ENCODE measurements at places on chromosomes 12 and 14. TPM values are rescaled to one million over a fixed set of nuclear protein-coding genes. Genes with fewer than 3 reads are reported as not detected.

DNA sequence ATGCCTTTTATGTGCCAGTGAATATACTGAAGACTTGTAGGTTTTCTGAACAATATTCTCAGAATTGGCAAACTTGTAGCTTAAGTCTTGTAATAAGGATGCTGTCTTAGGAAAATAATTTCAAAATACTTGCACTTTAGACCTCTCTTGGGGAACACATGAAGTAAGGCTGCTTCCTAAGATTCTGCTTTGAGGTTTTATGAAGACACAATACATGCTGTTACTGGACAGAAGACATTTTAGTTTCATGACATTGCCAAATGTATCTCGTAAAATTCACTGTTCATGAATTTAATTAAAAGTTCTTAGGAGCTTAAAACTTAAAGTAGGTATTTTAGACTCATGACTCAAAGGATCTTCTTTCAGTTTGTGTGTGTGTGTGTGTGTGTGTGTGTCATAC lies 80.7 kb downstream of the RAD51B start:
- no peaks in the 10 kb centered on the region for H3K27me3 ChIP-seq
- no peaks in the 10 kb centered on the region for H3K36me3 ChIP-seq
- H3K27ac ChIP-seq = no peak overlapping the region
- no peak for DNase-seq
- no peaks in the 10 kb centered on the region for H3K4me1 ChIP-seq

DNA sequence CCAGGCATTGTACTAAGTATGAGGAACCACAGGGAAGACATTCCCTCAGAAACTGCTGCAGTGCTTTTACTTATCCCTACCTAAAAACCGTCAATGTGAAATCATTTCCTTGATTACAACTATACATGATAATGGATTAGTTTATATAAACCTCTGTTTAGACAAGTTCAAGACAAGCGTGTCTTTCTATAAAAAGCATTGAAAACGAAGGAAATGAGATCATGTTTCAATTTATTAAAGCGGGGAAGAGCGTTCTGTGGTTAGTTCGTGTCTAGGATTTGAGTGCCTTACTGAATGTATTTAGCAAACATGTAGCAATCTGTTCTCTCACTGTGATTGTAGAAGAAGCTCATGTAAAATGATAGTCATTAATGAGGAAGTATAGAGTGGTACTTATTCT lies 37.5 kb downstream of the GALC start:
- DNase-seq = no peak
- no peak overlapping the region for H3K4me3 ChIP-seq
- H3K27me3 ChIP-seq = no peaks in the 10 kb centered on the region
- H3K36me3 ChIP-seq = peaks cover 4% of the 10 kb centered on the region

DNA sequence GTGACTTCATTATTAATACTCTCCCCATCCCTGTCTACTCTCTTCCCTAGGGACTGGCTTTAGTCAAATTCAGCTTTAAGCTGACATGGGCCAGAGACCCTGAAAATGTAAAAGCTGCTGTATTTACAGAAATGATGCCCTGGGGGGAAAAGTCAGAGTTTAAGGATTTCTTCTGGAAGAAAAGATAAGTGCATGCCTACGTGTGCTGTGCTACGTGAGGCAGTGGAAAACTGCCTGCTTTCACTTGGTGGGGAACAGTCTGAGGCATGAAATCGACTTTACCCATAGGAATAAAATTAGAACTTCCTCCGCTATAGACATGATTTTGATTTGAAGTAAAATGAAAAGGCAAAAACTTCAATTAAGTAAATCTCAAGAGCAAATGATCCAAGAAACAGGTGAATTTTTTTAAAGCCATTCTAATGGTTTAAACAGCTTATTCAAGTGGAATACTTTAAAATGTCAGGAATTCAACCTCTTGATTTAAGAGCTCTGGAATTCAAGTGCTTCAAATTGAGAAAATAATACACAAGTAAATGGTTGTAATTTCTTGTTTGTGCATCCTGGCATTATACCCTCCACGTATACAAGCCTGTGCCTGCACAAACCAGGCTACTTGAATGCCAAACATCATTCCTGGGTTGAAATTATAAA lies 168.5 kb downstream of the FOXN3 start:
- DNase-seq = peak; percentile 42
- no peak overlapping the region for H3K27ac ChIP-seq
- H3K4me3 ChIP-seq = no peak overlapping the region
- H3K27me3 ChIP-seq = no peaks in the 10 kb centered on the region

DNA sequence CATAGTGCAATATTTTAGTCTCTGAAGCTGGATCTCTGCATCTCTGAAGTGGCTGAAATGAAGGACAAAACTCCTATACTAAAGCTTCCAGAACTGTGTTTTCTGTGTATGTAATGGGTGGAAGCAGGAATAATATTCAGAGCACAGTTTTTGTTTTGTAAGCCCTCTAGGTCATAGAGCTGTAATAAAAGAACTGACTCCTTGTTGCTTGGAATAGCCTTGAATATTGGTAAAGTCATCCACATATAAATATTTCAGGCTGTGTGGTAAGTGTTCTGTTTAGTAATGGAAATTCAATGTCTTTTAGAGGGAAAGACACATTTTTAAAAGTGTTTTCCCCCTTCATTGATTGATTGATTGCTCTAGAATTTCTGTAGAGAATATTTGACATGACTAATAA lies 18.2 kb upstream of the AKAP6 start:
- no peak overlapping the region for H3K27ac ChIP-seq
- no peak overlapping the region for H3K4me3 ChIP-seq
- DNase-seq = no peak
- H3K4me1 ChIP-seq = no peaks in the 10 kb centered on the region

The OR6J1 gene
- total RNA-seq = not detected

The ANKS1B gene
- 6.2 TPM for total RNA-seq

- H3K27me3 ChIP-seq = no peaks in the 10 kb centered on the region
- no peak overlapping the region for H3K27ac ChIP-seq
- H3K36me3 ChIP-seq = no peaks in the 10 kb centered on the region
- H3K4me1 ChIP-seq = no peaks in the 10 kb centered on the region
- no peak overlapping the region for H3K4me3 ChIP-seq
- DNase-seq = no peak
These were observed 16.2 kb upstream of the VSX2 start for GRCh38 chr14:74223016-74223415.

The SLC6A15 gene
- total RNA-seq = 0.34 TPM

DNA sequence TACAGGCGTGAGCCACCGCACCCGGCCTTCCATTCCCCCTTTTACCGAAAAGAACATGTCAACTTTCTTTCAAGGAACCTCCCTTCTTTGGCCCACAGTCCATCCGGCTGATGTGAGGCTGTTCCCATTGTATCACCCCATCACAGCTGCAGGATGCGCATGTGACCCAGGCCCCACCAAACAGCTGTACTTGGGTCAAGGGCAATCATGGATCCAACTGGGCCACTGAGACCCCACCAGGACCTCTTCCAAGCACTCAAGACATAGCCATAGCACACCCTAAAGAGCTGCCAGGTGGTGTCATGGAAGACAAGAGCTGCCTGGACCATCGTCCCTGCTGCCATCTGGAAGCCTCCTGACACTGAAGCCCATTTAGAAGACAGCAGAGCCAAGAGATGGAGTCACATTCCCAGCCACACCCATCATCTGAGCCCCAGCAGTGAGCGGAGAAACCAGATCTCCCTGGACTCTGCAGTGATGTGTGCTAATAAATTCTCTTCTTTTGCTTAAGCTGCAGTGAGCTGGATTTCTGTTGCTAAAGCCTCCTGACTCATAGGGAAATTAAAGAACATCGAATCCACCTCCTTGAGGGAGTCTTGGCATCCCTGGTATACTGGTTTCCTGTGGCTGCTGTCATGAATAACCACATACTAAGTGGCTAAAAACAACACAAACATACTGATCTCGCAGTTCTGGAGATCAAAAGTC lies 105.6 kb downstream of the KSR2 start:
- no peak for DNase-seq
- no peak overlapping the region for H3K4me3 ChIP-seq
- H3K36me3 ChIP-seq = no peaks in the 10 kb centered on the region
- no peaks in the 10 kb centered on the region for H3K4me1 ChIP-seq
- no peak overlapping the region for H3K27ac ChIP-seq

- DNase-seq = no peak
- H3K27ac ChIP-seq = no peak overlapping the region
- H3K36me3 ChIP-seq = no peaks in the 10 kb centered on the region
- no peaks in the 10 kb centered on the region for H3K4me1 ChIP-seq
- H3K27me3 ChIP-seq = no peaks in the 10 kb centered on the region
- H3K4me3 ChIP-seq = no peak overlapping the region
These were observed 22.3 kb downstream of the SLC38A4 start for GRCh38 chr12:46803517-46803916.

The CLEC4C gene
- total RNA-seq = 0.60 TPM

- DNase-seq = no peak
- H3K27ac ChIP-seq = no peak overlapping the region
- no peak overlapping the region for H3K4me3 ChIP-seq
- peaks cover 1% of the 10 kb centered on the region for H3K36me3 ChIP-seq
- H3K4me1 ChIP-seq = no peaks in the 10 kb centered on the region
These were observed 42.2 kb downstream of the KNTC1 start for GRCh38 chr12:122569288-122569687.

DNA sequence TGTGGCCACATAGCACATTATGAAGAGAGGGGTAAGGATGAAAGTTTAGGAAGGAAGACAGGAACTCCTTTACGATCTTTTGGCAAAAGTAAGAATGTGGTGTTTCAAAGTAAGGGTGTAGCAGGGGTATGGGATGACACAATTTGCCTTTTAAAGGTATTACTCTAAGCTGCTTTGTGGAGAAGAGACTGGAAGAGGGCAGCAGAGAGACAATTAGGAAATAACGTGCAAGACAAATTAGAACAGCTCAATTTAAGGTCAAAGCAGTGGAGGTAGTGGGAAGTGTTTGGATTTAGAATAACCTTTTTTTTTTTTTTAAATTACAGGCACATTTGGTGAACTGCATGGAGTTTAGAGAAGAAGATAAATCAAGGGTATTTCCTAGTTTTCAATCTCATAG lies 342.6 kb downstream of the NOVA1 start:
- peak; percentile 54 for DNase-seq
- no peaks in the 10 kb centered on the region for H3K27me3 ChIP-seq
- no peak overlapping the region for H3K27ac ChIP-seq
- H3K4me1 ChIP-seq = no peaks in the 10 kb centered on the region

The CARMIL3 gene
- 2.4 TPM for total RNA-seq

The CTSG gene
- 9.6 TPM for total RNA-seq

DNA sequence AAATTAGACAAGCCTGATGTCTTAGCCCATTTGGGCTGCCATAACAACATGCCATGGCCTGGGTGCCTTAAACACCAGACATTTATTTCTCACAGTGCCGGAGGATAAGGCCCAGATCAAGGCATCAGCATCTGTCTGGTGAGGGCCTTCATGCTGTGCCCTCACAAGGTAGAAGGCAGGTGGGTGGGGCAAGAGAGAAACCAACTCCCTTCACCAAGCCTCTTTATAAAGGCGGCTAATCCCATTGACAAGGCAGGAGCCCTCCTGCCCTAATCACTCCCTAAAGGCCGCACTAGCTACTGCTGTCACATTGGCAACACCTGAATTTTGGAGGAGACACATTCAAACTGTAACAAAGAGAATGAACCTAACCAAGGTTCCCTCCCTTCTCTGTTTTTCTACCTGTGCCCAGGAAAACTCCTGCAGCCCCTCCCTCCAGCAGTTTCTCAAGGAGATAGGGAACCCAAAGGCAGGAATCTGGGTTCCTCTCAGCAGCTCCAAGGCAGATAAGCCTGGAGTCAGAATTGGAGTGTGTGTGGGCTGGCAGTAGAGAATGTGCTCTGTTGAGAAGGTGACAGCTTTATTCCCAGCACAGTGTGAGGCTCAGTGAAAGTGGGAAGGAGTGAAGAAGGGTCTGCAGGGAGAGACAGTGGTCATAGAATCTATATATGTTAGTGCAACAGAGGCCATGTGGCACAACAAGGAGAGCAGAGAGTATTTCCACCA lies 21.7 kb upstream of the GPATCH2L start:
- H3K27me3 ChIP-seq = peaks cover 33% of the 10 kb centered on the region
- no peaks in the 10 kb centered on the region for H3K36me3 ChIP-seq
- no peak for DNase-seq
- H3K27ac ChIP-seq = no peak overlapping the region
- H3K4me3 ChIP-seq = no peak overlapping the region

GRCh38 chr14:34368115-34368970 lies 93.7 kb downstream of the SPTSSA start:
- no peak overlapping the region for H3K27ac ChIP-seq
- no peak overlapping the region for H3K4me3 ChIP-seq
- H3K27me3 ChIP-seq = no peaks in the 10 kb centered on the region
- peak; percentile 64 for DNase-seq

The KCNC2 gene
- total RNA-seq = 0.06 TPM

The OR6S1 gene
- not detected for total RNA-seq

- no peaks in the 10 kb centered on the region for H3K27me3 ChIP-seq
- H3K36me3 ChIP-seq = no peaks in the 10 kb centered on the region
- H3K27ac ChIP-seq = no peak overlapping the region
These were observed 80.7 kb downstream of the CMAS start for GRCh38 chr12:22126758-22127157.

DNA sequence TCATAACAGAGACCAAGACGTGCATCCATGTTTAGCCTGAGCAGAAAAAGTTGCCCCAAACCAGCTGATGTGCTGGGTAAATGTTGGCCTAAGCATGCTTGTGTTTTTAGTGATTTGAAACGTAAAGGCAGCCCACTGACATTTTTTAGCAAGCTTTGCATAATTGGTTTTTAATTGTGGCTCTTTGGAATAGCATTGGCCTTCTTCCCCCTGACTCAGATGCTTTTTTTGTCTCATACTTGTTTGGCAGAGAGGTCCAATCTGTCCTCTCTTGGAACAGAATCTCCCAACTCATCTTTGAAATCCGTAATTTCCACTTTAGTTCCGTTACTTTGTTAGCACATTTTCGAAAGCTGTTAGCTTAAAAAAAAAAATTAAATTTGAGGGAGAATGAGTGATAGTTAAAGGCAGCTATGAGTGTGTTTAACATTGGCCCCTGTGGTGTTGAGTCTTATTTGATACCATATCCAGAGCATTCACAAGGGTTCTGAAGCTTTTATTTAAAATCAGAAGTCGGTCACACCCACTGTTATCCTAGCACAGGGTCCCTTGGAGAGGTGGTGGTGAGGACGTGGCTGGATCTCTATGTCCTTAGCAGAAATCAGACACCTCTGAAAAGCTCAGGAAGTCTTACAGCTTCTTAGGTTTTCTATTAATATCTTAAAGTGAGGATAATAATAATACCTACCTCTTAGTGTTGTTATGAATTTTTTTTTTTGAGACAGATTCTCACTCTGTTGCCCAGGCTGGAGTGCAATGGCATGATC lies 15.6 kb downstream of the JDP2 start:
- DNase-seq = peak; percentile 81
- no peak overlapping the region for H3K4me3 ChIP-seq
- no peaks in the 10 kb centered on the region for H3K27me3 ChIP-seq
- peaks cover 36% of the 10 kb centered on the region for H3K36me3 ChIP-seq
- H3K27ac ChIP-seq = peak overlapping the region; percentile 55

GRCh38 chr14:38197784-38198335 lies 9.8 kb upstream of the SSTR1 start:
- DNase-seq = no peak
- no peak overlapping the region for H3K4me3 ChIP-seq
- no peaks in the 10 kb centered on the region for H3K27me3 ChIP-seq
- H3K4me1 ChIP-seq = no peaks in the 10 kb centered on the region

GRCh38 chr14:63644741-63645140 lies 3.1 kb upstream of the WDR89 start:
- no peaks in the 10 kb centered on the region for H3K4me1 ChIP-seq
- no peak overlapping the region for H3K27ac ChIP-seq
- H3K27me3 ChIP-seq = no peaks in the 10 kb centered on the region
- H3K36me3 ChIP-seq = no peaks in the 10 kb centered on the region

GRCh38 chr14:67228325-67228984 lies 12.8 kb upstream of the PALS1 start:
- no peaks in the 10 kb centered on the region for H3K27me3 ChIP-seq
- DNase-seq = no peak
- no peak overlapping the region for H3K27ac ChIP-seq
- no peak overlapping the region for H3K4me3 ChIP-seq
- H3K36me3 ChIP-seq = no peaks in the 10 kb centered on the region
- H3K4me1 ChIP-seq = peaks cover 2% of the 10 kb centered on the region
